ENCODE measurements at places on chromosomes 7 and 10. TPM values are rescaled to one million over a fixed set of nuclear protein-coding genes. Genes with fewer than 3 reads are reported as not detected.

The NME8 gene
- total RNA-seq: not detected

DNA sequence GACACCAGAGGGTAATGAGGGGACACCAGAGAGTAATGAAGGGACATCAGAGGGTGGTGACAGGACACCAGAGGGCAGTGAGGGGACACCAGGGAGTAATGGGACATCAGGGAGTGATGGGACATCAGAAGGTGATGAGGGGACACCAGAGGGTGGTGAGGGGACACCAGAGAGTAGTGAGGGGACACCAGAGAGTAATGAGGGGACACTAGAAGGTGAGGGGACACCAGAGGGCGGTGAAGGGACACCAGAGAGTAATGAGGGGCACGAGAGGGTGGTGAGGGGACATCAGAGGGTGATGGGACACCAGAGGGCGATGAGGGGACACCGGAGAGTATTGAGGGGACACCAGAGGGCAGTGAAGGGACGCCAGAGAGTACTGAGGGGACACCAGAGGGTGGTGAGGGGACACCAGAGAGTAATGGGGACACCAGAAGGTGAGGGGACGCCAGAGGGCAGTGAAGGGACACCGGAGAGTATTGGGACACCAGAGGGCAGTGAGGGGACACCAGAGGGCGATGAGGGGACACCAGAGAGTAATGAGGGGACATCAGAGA lies 10.6 kb downstream of the NACAD start:
- DNase-seq: no peak

DNA sequence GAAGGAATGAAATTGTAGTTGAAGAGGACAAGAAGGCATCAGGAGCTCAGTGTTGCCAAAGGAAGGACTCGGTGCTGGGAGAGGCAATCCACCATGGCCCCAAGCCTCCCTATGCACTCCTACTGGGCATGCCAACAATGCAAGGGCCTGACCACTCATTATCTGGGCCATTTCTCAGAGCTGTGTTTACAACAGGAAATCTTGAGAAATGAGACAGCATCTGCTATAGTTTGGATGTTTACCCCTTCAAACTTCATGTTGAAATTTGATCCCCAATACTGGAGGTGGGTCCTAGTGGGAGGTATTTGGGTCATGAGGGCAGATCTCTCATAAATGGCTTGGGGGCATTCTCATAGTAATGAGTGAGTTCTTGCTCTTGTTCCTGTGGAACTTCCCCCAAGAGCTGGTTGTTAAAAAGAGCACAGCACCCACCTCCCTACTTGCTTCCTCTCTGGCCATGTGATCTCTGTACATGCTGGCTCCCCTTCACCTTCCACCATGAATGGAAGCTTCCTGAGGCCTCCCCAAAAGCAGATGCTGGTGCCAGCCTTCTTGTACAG lies 50.8 kb upstream of the AOAH start:
- DNase-seq: no peak

DNA sequence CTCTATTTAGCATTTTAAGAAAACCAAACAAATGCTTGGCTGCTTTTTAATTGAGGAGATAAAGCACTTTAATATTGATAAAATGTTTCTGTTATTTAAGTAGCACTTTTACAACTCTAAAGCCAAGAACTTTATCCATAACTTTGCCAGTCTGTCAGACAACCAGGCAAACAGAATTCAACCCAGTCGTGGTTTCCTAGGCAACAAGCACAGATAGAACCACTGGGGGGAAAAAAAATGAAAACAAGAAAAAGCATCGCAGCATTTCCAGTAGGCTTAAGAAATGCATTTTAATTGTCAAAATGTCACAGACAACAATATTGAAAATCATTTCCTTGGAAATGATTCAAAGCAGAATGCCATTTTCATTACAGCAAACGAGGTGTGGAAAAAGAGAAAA lies 323.4 kb downstream of the PARD3 start:
- DNase-seq: no peak

DNA sequence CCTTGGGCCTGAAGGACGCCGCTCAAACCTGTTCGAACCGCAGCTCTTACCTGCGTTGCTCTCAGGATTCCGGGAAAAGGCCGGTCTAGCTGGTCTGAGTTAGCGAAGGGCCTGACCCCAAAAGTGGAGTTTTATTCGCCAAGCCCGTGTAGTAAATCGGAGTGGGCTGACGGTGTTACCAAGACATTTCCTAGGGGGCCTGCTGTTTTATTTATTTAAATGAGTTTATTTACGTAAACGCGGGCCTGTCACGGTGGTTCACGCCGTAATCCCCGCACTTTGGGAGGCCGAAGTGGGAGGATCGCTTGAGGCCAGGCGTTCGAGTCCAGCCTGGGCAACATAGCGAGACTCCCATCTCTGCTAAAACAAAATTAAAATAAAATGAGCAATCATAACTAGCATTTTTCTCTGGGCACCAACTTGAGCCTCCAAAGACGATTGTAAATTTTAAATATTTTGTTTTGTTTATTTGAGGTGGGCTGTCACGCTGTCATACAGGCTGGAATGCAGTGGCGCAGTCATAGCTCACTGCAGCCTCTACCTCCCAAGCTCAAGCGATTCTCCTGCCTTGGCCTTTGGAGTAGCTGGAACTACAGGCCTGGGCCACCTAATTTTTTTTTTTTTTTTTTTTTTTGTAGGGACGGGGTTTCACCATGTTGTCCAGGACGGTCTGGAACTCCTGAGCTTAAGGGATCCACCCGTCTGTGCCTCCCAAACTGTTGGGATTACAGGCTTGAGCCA lies 903 bp downstream of the ZNF655 start:
- no peak for DNase-seq

DNA sequence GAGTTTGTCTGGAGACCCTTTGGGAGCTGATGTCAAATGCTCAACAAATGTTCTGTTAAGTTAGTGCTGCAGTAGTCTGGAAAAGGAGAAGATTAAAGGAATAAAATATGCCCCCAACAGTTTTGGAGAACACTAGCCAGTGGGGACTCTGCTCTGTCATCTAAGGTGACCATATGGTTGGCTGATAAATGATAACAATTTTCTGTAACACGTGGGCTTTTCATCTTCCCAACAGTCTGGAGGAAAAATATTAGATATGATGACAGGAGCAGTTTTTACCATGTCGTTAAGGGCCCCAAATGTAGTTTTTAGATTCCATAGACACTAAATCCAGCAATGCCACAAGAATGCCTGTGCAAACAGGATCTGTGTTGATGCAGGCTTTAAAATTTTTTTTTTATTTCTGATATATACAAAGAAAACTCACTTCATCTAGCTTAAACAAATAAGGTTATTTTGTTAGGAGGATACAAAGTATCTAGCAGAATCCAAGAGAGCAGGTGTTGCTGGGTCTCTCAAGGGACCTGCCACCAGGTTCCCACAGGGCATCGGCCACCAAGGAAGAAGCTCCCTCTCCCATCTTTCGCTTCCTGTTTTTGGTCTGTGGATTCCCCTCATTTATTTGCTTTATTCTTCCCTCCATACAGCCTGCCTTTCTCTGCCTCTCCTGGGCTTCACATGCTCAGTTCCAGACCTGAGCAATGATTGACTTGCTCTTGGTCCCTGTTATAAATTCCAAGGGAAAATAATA lies 6.2 kb upstream of the CFAP58 start:
- DNase-seq: no peak

DNA sequence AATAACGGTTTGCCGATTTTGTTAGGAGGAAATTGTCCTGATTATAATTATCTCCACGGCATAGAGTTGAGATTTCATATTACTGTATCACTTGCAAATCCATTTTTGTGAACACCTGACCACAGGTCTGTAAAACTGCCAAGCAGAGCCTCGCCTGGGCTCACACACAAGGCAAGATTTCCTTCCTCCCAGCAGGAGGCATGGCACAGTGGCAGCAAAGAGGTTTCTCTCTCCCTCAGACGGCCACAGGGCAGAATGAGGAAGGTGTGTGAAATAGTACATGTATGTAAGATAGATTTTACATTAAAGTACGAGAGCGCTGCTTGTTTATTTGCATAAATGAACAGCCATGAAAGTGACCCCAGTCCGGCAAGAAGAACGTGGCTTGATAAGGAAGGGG lies 130.1 kb downstream of the CELF2 start:
- DNase-seq: peak; percentile 61

DNA sequence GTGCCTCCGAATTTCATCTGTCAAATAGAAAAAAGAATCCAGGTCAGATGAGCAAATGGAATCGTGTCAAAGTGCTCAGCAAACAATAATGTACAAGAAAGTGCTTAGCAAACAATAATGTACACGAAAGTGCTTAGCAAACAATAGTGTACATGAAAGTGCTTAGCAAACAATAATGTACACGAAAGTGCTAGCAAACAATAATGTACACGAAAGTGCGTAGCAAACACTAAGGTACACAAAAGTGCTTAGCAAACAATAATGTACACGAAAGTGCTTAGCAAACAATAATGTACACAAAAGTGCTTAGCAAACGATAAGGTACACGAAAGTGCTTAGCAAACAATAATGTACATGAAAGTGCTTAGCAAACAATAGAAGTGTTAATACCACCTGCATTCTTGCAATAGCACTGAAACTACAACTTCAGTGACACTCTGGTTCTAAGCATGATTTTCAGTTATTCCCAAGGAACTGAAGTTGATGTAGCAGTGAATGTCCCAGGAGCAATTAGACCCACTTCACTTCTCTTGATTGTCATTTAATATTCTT lies 33.4 kb upstream of the MYL10 start:
- DNase-seq: no peak

DNA sequence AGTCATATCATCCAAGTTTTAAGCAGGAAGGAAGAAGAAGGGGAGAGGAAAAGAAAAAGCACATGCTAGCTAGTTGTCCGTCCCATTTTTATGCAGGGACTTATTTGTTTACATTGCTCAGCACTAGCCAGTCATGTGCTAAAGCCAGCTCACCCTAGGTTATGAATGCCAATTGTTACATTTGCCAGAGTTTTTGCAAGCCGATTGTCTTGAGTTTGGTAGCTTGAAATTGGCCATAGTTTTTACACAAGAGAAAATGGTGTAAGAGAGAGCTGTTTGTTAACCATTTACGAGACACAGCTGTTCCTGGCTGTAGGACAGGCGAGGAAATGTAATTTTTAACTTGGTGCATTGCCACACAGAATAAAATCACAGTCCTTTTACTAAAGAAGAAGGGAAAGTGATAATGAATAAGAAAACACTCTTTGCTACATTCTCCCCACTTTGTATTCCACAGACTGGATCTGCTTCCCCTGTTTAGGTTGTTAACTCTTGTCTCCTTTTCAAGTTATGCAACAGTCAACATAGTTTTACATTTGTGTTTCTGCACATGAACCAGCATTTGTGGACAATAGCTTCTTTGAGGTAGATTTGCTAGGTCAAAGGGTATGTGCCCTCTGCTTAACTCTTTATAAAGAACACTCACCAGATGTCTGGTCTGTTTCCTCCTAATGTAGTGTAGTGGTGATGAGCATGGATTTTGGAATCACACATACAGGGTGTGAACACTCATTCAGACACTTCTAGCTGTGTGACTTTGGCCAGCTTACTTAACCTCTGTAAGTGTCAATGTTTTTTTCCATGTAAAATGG lies 357.2 kb downstream of the LRMDA start:
- DNase-seq: no peak

DNA sequence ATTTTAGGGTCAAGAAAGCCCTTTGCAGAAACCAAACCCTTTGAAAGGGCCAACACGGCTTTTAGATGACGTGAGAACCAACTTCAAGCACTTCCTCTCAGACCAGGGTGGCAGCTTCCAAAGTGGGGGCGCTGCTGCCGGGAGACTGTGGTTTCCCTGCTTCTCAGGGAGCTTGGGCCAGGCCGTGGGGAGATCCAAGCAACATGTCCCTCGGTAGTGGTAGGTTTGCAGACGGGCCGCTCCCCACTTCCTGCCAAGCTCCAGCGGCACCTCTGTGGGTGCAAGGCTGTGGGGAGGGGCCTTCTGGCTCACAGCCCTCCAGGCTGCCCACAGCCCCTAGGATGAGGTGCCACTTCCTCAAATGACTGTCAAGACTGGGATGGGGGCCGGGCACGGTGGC lies 132.4 kb downstream of the FAM53B start:
- peak; percentile 68 for DNase-seq

Measured in activated naive CD4-positive, alpha-beta T cell treated with anti-CD3 and anti-CD28 coated beads for 36 hours (primary cell).